NCI-H2081 (cell line): ENCODE measurements at places on chromosomes 1 and 21.

DNA sequence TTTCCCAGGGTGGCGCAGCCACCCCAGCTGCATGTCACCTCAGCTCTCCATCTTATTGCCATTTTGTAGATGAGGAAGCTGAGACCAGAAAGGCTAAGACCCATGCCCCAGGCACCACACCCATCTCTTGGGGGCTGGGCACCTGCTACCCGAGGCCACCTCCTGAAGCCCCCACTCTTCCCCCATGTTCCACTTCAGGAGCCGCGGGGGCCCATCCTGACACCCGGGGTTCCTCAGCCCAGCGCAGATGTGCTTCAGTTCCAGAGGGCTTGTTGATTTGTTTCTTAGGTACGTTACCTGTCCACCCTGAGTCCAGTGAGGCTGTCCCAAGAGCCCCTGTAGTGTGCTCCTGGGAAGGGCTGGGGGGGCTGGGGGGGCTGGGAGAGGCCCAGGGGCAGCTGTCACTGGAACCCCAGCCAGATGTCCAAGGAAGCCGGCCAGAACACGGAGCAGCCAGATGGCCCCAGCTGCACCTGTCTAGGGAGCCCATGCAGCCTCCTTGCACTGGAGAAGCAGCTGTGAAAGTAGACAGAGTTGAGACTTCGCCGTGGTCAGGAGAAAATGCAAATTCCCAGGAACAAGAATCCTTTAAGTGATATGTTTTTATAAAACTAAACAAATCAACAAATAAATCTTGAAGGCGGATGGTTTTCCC, 17.1 kb upstream of the CCDC27 start:
- no peak for DNase-seq

DNA sequence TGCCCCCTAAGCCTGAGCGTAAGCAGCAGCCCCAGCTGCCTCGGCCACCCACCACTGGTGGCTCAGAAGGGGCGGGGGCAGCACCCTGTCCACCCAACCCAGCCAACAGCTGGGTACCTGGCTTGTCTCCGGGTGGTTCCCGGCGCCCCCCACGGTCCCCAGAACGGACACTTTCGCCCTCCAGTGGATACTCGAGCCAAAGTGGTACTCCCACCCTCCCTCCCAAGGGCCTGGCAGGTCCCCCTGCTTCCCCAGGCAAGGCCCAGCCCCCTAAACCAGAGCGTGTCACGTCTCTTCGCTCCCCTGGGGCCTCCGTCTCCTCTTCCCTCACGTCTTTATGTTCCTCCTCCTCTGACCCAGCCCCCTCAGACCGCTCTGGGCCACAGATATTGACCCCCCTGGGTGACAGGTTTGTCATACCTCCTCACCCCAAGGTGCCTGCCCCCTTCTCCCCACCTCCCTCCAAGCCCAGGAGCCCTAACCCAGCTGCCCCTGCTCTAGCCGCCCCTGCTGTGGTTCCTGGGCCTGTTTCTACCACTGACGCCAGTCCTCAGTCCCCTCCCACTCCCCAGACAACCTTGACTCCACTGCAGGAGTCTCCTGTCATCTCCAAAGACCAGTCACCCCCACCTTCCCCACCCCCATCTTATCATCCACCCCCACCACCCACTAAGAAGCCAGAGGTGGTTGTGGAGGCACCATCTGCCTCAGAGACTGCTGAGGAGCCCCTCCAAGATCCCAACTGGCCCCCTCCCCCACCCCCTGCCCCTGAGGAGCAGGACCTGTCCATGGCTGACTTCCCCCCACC, 46.2 kb downstream of the YARS1 start:
- no peak for DNase-seq

GRCh38 chr1:149849111-149849946, 50.0 kb upstream of the BOLA1 start:
- DNase-seq, result no peak

GRCh38 chr1:58543260-58543659, 3.3 kb downstream of the OMA1 start:
- no peak for DNase-seq

GRCh38 chr1:226217273-226217672, 6.2 kb upstream of the MIXL1 start:
- no peak for DNase-seq

- DNase-seq, result no peak
These were observed 404 bp upstream of the CPLANE2 start for GRCh38 chr1:16237343-16237830.

- no peak for DNase-seq
These were observed 14.4 kb downstream of the MTF2 start for GRCh38 chr1:93093332-93094006.

GRCh38 chr1:109259674-109260557, 10.6 kb downstream of the CELSR2 start:
- no peak for DNase-seq

DNA sequence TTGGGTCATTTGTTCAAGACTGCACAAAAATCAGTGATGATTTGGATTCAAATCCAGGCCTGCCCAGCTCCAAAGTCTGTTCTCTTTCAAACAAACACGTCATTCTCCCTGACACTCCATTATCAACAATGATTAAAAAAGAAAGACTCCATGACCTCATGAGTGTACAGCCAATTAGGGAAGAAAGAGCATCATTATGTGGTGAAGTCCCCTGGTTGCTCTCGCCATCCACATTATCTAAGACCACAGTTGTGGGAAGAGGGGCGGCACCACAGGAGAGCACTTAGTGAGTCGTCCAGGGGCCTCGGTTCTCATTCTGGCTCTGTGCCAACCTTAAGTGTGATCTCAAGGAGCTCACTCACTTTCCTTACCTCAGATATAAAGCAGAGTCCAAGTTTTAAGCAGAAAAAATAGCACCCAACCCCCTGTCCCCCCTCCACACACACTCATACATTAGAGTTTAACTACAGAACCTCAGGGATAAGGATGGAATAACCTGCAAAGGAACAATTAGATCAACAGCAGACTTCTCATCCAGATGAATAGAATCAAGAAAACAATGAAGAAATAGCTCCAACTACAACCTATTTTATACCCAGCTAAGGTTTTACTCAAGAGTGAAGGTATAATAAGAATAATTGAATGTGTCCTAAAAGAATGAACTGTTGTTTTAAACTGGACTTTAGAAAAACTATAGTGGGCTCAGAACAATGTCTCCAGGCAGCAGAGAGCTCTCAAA, 47.8 kb downstream of the COL6A1 start:
- DNase-seq, result no peak
